ENCODE measurements at places on chromosomes 6 and 20.

DNA sequence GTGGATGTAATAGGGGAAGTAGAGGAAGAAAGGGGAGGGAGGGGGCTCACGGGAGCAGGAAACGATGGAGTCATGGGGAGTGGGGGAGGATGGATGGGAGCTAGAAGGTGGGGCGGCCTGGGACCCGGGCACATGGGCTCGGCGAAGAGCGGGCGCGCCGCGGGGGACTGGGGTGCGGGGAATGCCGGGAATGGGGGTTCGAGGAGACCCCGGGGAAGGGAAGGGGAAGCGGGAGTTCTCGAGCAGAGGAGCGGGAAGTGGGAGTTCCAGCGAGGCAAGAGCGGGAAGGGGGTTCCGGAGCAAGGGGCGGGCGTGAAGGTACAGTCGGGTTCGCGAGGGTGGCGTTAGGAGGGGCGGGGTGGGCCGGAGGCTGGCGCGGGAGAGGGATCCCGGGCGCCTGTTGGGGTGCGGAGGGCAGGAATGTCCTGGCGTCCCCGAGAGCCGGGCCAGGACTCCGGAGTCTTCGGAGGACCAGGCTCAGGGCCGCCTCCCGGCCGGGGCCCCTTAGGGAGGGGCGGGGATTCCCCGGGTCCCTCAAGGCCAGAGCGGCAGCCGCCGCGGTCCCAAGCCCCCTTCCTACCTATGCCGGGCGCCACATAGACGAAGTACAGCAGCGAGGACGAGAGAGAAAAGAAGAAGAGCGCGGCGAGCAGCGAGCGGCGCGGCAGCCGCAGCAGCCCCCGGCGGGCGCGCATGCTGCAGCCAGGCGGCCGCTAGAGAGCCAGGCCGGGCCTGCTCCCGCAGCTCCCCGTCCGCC, 504 bp downstream of the B4GALT5 start:
- DNase-seq, result no peak

DNA sequence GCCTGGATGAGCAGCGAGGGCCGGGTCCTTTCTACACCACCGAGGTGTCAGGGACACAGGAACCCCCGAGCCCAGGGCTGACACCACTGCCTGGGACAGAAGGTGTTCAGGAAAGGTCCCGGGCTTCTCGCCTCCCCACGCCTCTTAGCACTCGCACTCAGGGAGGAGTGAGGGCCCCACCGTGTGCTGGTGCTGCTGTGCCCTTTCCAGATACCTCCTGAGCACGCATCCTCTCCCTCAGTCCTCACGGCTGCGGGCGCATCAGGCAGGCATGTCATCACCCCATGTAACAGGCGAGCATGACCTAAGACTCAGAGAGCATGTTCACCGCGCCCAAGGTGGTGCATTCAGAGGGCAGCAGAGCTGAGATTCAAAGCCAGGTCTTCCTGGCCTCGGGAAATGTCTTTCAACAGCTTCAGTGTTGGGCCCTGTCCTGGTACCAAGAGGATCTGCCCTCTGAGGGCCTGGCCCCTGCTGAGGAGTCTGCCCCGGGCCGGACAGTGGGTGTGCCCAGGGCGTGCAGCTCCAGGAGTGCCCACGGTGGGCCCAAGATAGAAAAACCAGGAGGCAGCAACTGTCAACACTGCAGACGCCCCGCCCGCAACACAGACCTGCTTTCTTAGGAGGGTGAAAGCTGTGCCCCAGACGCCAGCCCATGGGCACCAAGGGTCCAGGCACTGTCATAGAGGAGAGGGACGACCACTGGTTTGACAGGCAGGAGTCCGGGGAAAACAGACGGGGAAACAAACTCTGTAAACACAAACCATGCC, 29.2 kb downstream of the TGM2 start:
- DNase-seq, result no peak

- DNase-seq, result no peak
These were observed 5.3 kb downstream of the RIPOR2 start for GRCh38 chr6:24930431-24930871.

GRCh38 chr20:37468886-37469285, 52.2 kb upstream of the NNAT start:
- DNase-seq, result no peak

- DNase-seq, result no peak
These were observed 70.2 kb downstream of the BMP2 start for GRCh38 chr20:6837730-6838129.

DNA sequence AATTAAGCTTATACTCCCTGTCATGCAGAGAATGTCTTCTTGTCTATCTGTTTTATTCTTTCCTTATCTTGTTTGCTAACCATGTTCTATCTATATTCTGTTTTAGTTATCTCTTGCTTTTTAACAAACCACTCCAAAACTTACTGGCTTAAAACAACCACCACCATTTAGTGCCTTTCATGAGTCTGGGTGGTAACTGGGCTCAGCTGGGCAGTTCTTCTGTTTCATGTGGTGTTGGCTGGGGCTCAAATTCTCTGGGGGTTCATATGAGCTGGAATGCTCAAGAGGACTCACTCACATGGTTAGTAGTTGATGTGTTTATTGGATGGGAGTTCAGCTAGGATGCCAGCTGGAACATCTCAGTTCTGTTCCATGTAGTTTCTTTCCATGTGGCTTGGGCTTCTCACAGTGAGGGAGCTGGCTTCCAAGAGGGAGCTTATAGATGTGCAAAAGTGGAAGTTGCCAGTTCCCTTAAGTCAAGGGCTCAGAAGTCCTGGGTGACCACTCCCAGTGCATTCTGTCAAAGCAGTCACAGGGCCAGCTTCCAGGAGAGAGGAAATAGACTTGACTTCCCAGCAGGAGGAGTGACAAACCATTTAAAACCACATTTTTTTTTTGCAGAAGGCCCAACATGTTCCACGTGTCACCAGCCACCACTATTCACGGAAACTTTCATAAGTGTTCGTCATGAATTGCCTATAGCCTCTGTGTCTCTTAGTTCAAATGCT, 70.4 kb downstream of the PLCB4 start:
- DNase-seq, result no peak

GRCh38 chr20:49267327-49267726, 10.5 kb downstream of the ZNFX1 start:
- DNase-seq, result peak; percentile 32

Measured in CD4-positive, alpha-beta T cell treated with Interleukin-4 for 4 hours (primary cell).